ENCODE measurements at places on chromosomes 1 and 21.

GRCh38 chr21:36728371-36729111, 29.6 kb downstream of the SIM2 start:
- DNase-seq = no peak

- no peak for DNase-seq
These were observed 20.1 kb downstream of the XKR8 start for GRCh38 chr1:27979859-27980201.

GRCh38 chr1:185917646-185918045, 183.5 kb downstream of the HMCN1 start:
- no peak for DNase-seq

GRCh38 chr1:63325279-63325985, 3.1 kb downstream of the FOXD3 start:
- DNase-seq = no peak

DNA sequence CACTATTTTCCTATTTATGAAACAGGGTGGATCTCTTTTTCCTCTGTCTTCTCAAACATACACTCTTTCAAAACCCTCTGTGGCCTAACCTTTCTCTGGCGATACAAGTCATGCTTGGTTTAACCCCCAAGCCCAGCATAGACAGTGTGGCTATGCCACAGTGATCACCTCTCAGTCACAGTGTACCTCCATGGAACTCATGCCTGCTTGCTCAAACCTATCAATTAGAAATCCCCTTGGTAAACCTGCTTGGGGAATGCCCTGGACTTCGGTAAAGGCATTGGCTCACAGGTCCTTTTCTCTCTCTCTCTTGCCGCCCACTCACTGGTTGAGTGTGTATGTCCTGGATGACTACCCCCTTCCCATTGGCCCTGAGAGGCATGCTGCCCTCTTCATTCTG, 147.5 kb downstream of the CYYR1 start:
- DNase-seq = no peak

DNA sequence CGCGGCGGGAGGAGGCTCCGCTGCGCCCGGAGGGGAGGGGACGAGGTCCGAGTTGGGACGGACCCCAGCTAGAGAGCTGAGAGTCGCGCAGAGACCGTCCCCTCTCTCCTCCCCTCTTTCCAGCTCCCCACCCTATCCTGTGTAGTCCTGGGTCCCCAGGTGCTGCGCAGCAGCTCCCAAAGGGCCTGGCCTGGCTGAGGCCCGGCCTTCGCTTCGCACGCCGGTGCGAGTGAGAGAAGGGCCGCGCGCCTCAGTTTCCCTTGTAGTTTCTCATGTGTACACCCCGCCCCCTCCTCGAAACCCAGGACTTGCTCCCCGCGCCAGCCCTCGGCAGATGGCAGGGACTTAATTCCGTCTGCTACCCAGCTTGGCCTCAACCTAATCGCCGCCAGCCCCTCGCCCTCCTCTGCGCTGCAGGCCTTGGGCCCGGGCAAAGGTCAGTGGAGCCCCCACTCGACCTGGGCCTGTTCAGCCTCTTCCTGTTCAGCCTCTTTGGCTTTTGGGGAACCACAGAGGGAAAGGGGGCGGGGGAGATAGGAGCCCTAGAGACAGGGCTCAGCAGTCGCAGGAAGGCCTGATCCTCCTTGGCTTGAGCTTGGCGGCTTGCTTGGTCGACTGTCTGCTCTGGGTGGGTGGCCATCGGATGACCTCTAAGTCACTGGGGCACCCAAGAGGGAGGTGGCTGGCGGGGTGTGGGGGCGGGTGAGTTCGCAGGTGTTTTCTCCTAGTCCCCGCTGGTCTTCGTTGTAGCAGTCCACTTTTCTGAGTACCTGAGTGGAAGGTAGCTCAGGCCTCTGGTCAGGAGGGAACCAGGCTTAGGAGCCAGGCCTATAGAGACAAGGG, 1.0 kb downstream of the ZNF687 start:
- DNase-seq = peak; percentile 52

DNA sequence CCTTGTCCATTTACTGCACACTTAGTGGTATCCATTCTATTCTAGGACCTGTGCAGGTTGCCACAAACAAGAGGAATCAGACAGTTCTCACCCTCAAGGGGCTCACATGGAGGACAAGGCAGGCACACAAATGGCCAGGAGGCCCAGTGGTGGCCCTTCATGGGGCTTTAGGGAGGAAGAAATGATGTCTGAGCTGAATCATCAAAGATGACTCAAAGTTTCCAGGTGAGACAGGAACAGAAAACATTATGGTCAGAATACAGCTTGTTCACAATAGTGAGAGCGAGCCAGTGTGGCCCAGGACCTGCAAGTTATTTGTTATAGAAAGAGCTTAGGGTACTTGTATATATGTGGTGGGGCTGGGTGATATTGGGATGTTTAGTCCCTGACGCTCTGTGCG, 26.4 kb downstream of the SHISAL2A start:
- peak; percentile 63 for DNase-seq

GRCh38 chr1:107895403-107896191, 69.4 kb downstream of the VAV3 start:
- DNase-seq = no peak

- DNase-seq = peak; percentile 21
These were observed 25.5 kb downstream of the SLC2A1 start for GRCh38 chr1:42933060-42933586.

All from activated T-cell treated with anti-CD3 and anti-CD28 coated beads, Interleukin-2, amount 50 U/mL, for 48 hours (primary cell).